ENCODE measurements at places on chromosomes 5 and 9. TPM values are rescaled to one million over a fixed set of nuclear protein-coding genes. Genes with fewer than 3 reads are reported as not detected.

GRCh38 chr5:148735301-148735835 lies 81.0 kb upstream of the HTR4 start:
- no peak for DNase-seq

DNA sequence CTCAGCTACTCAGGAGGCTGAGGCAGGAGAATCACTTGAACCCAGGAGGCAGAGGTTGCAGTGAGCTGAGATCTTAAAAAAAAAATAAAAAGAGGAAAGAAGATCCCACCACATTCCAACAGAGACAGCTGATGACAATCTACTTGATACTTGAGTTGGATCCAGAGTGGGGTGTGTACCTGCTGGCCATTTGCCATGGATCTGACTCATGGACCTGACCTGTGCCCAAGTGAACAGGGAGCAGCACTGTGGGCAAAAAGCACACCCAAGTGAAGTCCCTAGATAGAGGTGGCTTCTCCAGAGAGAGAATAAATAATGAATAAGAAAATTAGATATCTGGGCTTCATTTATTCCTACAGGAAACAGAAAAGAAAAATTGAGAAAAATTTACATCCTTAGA lies 81.2 kb upstream of the MIER3 start:
- no peak for DNase-seq

GRCh38 chr5:151846765-151847164 lies 75.0 kb downstream of the G3BP1 start:
- no peak for DNase-seq

DNA sequence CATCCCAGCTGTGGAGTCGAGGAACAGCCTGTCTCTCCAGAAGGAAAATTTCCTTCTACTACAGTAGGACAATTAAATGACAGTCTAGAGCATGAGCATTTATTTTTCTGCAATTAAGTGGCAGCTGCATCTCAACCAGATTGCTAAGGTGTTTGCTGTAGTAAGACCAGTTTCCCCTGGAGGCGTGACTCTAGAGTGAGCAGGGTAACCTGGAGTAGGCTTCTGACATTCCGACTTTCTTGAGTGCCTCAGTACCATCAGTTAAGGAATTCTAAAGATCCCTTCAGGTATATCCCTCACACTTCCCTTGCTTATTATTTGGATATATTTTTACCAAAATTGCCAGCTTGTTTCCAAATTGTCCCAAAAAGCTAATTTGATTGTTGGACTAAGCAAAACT lies 59.2 kb upstream of the IRX2 start:
- DNase-seq = no peak

DNA sequence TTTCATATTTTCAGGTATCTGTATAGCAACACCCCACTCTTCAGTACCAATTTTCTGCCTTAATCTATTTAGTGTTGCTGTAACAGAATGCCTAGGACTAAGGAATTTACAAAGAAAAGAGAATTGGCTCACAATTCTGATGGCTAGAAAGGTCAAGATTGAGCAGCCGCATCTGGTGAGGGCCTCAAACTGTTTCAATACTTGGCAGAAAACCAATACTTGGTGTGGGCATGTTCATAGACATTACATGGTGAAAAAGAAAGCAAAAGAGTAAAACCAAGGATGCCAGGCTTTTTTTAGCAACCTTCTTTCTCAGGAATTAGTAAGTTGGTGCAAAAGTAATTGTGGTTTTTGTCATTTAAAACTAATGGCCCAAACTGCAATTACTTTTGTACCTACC lies 1041.1 kb upstream of the CDH6 start:
- DNase-seq = no peak

GRCh38 chr5:56761151-56761885 lies 54.0 kb upstream of the MAP3K1 start:
- DNase-seq = no peak

GRCh38 chr5:36772276-36773140 lies 104.1 kb upstream of the NIPBL start:
- DNase-seq = peak; percentile 28

DNA sequence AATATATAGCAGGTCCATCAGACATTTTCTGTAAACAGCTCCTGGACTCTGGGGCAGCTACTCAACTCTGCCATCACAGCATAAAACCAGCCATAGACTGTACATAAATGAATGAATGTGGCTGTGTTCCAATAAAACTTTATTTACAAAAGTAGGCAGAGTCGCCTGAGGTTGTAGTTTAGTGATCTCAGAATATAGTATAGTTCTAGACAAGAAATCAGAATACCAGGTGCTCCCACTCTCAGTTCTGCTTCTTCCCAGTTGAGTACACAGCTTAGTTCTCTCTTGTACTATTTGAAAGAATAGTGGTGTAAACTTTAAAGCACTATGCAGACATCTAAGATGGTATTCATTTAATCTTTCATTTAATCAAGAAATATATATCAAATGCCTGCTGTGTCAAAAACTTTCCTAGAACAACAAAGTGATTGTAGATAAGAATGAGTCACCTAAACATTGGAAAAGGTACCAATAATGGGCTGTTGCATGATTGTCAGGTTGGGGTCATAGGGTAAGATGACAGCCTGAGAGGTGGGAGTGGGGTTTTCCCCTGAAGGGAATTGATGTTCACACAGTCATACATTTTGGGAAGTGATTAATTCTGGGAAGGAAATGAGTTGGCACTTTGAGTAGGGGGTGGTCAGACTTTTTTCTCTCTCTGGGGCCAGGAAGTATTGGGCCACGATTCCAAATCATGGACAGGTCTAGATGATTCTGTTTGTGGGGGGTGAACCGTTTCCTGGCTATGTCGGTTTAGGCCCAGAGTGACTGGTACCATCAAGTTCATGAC lies 37.0 kb downstream of the TNFSF8 start:
- DNase-seq = no peak

DNA sequence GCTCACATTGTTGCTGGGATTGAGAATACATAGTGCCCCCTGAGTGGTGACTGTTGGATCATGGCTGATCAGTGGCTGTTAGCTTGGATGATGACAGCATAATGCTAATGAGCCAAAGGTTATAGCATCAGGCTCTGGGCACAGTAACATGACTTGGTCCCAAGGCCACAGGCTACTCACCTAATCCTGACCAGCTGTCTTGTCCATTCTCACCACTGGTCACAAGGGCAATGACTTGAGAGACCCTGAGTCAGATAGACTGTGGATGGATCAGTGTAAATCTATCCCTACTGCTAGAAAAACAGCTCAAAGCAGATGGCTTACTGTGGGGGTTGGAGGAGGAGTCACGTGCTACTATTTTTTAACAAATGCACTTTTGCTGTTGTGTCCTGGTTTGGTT lies 74.7 kb downstream of the AOPEP start:
- DNase-seq = no peak

- no peak for DNase-seq
Observed at GRCh38 chr9:12060067-12060466, 633.1 kb upstream of the TYRP1 start.

- DNase-seq = no peak
Observed at GRCh38 chr9:118871531-118871930, 497.7 kb downstream of the BRINP1 start.

DNA sequence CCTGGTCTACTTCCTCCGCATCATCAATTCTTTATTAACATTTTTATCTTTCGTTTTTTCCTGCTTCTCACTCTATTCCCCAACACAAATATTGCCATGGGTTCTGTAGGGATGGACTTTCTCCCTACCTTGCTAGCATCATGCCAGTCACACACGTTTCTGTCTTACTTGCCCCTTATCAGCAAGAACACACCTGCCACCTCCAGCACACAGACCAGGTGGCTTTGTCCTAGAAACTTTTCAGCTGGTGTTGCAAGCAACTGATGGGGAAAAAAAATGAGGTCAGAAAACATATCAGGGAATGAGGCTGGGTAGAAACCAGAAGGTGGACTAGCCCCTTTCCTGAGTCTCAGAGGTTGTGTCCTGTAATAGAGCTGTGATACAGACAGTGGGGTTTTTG lies 5.8 kb downstream of the SH3RF2 start:
- no peak for DNase-seq

GRCh38 chr5:78547183-78547582 lies 101.4 kb downstream of the LHFPL2 start:
- DNase-seq = no peak

GRCh38 chr5:168591302-168592013 lies 12.3 kb upstream of the PANK3 start:
- no peak for DNase-seq

GRCh38 chr9:121308765-121309164 lies 40.8 kb downstream of the GSN start:
- no peak for DNase-seq

DNA sequence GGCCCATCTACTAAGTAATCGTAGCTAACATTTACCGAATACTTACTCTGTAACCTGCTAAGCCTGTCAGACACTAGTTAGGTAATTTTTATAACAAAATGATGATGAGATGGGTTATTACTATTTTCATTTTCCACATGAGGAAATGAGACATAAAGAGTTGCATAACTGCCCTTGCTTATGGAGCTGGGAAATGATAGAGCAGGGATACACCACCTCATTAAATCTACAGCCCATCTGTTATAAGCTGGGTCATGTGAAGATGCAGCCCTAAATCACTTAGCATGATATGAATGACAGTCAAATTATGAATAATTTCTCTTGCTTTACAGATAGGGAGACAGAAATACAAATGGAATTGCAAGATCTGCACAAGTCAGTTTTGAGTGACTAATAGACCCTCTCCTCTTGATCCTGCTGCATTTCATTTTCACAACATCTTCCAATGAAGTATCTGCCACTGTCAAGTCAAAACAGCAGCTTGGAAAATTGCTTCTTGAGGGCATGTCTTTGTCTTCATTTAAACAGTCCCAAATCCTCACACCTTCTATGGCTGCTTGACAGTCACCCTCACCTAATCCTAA lies 364.7 kb downstream of the PRELID2 start:
- DNase-seq = peak; percentile 53

GRCh38 chr9:84636436-84636835 lies 33.1 kb upstream of the NTRK2 start:
- DNase-seq = no peak

- peak; percentile 36 for DNase-seq
Observed at GRCh38 chr9:116419181-116419580, 265.6 kb downstream of the PAPPA start.

GRCh38 chr9:118533101-118533500 lies 828.9 kb downstream of the TLR4 start:
- no peak for DNase-seq

DNA sequence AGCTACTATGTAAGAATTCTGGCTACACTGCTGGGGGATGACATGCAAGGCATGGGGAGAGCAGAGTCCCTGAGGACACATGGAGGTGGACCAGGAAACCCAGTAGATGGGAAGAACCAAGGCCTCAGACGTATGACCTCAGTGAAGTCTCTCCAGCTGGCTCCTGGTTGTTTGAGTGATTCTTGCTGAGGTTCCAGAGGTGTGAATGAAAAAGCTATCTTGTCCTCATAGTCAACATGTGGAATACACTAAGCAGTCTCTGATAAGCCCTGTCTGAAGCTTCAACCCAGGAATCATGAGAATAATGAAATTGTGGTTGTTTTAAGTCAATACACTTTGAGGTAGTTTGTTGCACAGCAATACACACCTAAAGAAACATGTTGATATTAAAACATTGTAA lies 78.0 kb downstream of the GABRA6 start:
- no peak for DNase-seq

GRCh38 chr5:1788200-1788599 lies 11.4 kb downstream of the MRPL36 start:
- DNase-seq = no peak

DNA sequence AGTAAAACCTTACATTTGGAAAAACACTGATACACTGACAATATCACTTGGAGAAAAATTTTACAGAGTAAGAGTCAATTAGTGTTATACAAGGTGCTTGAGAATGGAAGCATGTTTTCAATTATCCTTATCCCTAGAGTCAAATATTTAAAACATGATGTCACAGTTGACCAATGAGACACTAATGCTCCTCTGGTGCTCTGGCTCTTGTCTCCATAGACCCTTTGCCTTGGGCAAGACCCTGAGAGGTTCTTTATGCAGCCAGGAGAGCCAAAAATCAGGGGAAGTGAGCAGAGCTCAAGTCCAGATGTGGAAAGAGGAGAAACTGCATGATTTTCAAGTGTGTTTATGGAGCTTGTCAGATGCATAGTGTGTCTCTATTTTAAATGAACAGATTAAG lies 153.9 kb downstream of the MARCHF11 start:
- DNase-seq = no peak

DNA sequence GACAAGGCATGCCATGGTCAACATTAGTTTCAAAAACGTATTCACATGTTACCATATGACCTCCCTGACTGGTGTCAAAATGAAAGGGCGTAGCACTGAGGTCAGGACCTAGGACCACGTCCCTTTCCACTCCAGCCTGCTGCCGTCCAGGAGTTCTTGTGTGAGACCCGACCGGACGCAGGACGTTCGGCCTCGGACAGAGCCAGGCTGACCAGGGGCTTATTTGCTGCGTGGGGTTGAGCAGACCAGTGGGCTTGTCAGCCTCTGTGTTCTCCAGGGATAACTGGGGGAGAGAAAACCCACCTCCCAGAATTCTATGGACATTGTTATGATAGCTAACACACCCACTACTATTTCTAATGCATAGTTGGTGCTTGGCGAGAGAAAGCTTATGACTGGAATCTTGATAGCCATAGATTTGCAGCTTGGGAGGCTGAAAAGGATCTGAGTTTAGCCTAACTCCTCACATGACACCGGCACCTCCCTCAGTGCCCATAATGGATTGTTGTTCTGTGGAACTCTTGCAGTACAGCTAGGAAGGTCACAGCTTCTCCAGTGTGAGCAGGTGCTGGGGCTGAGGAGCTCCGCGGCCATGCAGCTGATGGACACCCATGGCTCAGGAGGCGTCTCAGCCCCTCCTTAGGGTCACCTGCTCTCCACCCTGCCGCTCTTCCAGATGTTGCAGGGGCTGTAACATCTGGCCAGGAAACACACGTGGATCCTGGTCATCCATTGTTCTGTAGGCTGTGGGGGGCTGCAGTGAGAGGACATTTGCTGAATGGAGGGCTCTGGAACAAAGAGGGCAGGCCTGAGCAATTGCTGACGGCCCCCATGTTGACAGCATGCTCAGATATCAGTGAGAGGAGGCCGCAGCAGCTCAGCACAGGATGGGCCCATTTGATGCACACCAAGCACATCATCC lies 368.4 kb downstream of the IRX2 start:
- no peak for DNase-seq

DNA sequence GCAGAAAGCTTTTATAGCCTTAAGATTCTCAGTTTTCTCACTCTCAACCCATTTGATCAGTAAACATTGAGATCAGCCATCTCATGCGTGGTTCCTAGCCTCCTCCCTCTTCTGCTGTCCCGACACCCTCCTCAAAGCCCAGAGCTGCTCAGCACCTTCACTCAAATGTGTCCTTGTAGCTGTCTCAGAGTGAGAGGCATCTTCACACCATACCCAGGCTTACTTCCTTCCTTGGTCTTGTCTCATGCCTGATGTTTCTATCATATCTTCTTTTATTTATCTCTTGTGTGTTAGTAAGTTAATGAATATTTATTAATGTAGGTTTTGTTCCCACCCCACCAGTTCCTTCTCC lies 72.4 kb upstream of the SNX2 start:
- no peak for DNase-seq

RNF208 gene
- polyA plus RNA-seq = 84.7 TPM

NUTM2G gene
- not detected for polyA plus RNA-seq

ARPC5L gene
- polyA plus RNA-seq = 69.8 TPM

FAM78A gene
- 3.5 TPM for polyA plus RNA-seq

WDR38 gene
- polyA plus RNA-seq = not detected

Measured in brain (organoid and tissue), 16 donors.